Naive thymus-derived CD4-positive, alpha-beta T cell (primary cell): ENCODE measurements at places on chromosomes 5 and 9.

DNA sequence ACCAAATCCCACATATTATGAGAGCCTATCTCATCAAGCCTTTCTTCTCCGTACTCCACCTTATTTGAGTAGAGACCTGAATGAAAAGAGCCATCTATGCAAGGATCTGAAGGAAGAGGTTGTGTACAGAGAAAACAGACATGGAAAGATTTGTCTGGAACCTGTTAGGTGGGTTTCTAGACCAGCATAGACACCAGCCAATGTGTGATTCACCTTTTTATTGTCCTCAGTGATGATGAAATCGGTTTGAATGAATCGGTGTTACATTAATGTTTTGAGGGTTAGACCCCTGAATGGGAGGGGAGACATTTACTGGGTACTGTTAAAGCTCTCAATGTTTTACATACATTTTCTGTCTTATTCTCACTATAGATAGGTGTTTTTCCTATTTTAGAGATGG lies 223.6 kb downstream of the NMUR2 start:
- H3K27me3 ChIP-seq = no peaks in the 10 kb centered on the region
- H3K4me3 ChIP-seq = no peak overlapping the region
- H3K4me1 ChIP-seq = no peaks in the 10 kb centered on the region
- no peaks in the 10 kb centered on the region for H3K36me3 ChIP-seq

- no peaks in the 10 kb centered on the region for H3K36me3 ChIP-seq
- peaks cover 9% of the 10 kb centered on the region for H3K4me1 ChIP-seq
- H3K27me3 ChIP-seq = no peaks in the 10 kb centered on the region
Observed at GRCh38 chr5:132065951-132066701, 5.7 kb downstream of the IL3 start.

GRCh38 chr5:106759581-106759980 lies 911.2 kb downstream of the EFNA5 start:
- no peak overlapping the region for H3K27ac ChIP-seq
- H3K27me3 ChIP-seq = no peaks in the 10 kb centered on the region
- no peak overlapping the region for H3K4me3 ChIP-seq
- H3K4me1 ChIP-seq = no peaks in the 10 kb centered on the region
- DNase-seq = no peak

DNA sequence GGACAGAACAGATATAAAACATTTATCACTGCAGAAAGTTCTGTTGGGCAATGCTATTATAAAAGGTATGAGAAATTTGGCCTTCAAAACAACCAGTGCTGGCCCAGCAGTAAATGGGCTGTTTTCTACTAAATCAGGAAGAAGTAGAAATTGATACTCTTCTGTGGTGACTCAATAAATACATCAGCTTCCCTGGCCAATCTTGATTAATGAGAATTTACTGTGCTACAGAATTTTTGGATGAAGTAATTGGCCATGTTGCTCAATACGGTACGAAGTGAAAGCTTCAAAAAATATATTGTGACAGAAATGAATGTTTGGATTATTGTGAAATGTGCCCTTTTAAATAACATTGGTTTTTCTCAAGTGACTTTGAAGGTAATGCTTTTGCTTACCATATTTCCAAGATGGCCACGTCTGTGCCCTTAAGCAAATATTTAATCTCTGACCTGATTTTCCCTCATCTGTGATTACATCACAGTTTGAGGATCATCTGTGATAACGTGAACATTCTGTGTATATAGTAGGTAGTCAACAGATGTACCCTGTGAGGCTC lies 4.2 kb downstream of the DNAJA1 start:
- H3K27me3 ChIP-seq = no peaks in the 10 kb centered on the region
- H3K4me3 ChIP-seq = no peak overlapping the region
- no peak for DNase-seq
- H3K27ac ChIP-seq = no peak overlapping the region
- H3K4me1 ChIP-seq = peaks cover 33% of the 10 kb centered on the region
- H3K36me3 ChIP-seq = peaks cover 21% of the 10 kb centered on the region

DNA sequence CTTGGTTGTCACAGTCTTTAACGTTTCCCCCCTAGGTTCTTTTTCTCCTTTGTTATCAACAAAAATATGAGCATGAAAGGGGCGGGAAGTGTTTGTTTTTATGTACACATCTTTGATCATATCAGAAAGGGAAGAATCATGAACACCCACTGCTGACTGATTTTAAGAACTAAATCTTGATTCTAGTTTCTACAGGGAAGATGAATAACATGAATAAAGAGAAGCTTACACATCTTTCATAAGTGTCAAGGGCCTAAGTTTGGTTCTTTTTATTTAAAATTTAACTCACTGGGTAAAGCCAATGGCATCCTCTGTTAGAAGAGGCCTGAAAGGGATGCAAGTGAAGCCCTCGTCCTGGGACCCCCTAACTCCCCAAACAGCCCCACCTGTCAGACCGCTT lies 14.8 kb upstream of the CTNNA1 start:
- H3K36me3 ChIP-seq = no peaks in the 10 kb centered on the region
- H3K27me3 ChIP-seq = no peaks in the 10 kb centered on the region
- H3K4me3 ChIP-seq = no peak overlapping the region
- no peak for DNase-seq

- no peak for DNase-seq
- no peak overlapping the region for H3K4me3 ChIP-seq
- H3K36me3 ChIP-seq = no peaks in the 10 kb centered on the region
- H3K27ac ChIP-seq = no peak overlapping the region
- H3K4me1 ChIP-seq = peaks cover 26% of the 10 kb centered on the region
- H3K27me3 ChIP-seq = peaks cover 72% of the 10 kb centered on the region
Observed at GRCh38 chr5:93582167-93582462, 907 bp upstream of the NR2F1 start.
